ENCODE measurements at places on chromosomes 7 and 10. TPM values are rescaled to one million over a fixed set of nuclear protein-coding genes. Genes with fewer than 3 reads are reported as not detected.

Gene CLCN1
- total RNA-seq = 0.09 TPM

Gene CYP2C8
- total RNA-seq = 2.5 TPM

Gene PLEKHS1
- total RNA-seq = not detected

Gene GIMAP4
- total RNA-seq = not detected

Gene CRPPA
- total RNA-seq = 4.8 TPM

Gene DNMBP
- total RNA-seq = 17.8 TPM

Gene PILRA
- total RNA-seq = 2.7 TPM

Gene PLXNA4
- total RNA-seq = 21.7 TPM

Gene ADAM12
- 81.4 TPM for total RNA-seq

Gene ZNF487
- total RNA-seq = 3.8 TPM

Gene KCNMA1
- 0.93 TPM for total RNA-seq

Gene LIPK
- total RNA-seq = not detected

Gene ATG9B
- total RNA-seq = 8.0 TPM

Gene KLHDC10
- 33.8 TPM for total RNA-seq

Gene EIF5AL1
- total RNA-seq = 0.21 TPM

Gene PNLIPRP1
- total RNA-seq = not detected

Gene ENO4
- total RNA-seq = 0.37 TPM

Gene RHEB
- 108 TPM for total RNA-seq

Gene IRF5
- not detected for total RNA-seq

Gene VWDE
- total RNA-seq = not detected

Gene EXOC6
- total RNA-seq = 17.2 TPM

Gene PKD2L1
- not detected for total RNA-seq

Gene SEMA3D
- 26.3 TPM for total RNA-seq

Gene CAV1
- 3.7 TPM for total RNA-seq

Gene CLEC2L
- 0.65 TPM for total RNA-seq

Gene LYZL2
- total RNA-seq = not detected

Gene INSIG1
- 81.5 TPM for total RNA-seq

Gene MYOZ1
- 0.16 TPM for total RNA-seq

Gene DLX5
- 0.70 TPM for total RNA-seq

Gene CLDN4
- total RNA-seq = 0.47 TPM

Gene NRP1
- total RNA-seq = 14.5 TPM

Gene ASIC3
- total RNA-seq = 6.0 TPM

Gene CTBP2
- 127 TPM for total RNA-seq

Gene ZPBP
- total RNA-seq = not detected

Gene ZNF239
- 12.1 TPM for total RNA-seq

Gene AKR1C8
- not detected for total RNA-seq

Gene IL2RA
- total RNA-seq = not detected

Gene GPR146
- total RNA-seq = 0.41 TPM

Gene SLC13A4
- 0.68 TPM for total RNA-seq

All from neural crest cell (in vitro differentiated cells).